Pulmonary artery endothelial cell (primary cell): ENCODE measurements at places on chromosomes 11 and 22. TPM values are rescaled to one million over a fixed set of nuclear protein-coding genes. Genes with fewer than 3 reads are reported as not detected.
A peak's percentile ranks its signal among the peaks of the same experiment; 100 is the strongest.

GRCh38 chr11:104320097-104320496, 156.2 kb upstream of the PDGFD start:
- DNase-seq: no peak

DNA sequence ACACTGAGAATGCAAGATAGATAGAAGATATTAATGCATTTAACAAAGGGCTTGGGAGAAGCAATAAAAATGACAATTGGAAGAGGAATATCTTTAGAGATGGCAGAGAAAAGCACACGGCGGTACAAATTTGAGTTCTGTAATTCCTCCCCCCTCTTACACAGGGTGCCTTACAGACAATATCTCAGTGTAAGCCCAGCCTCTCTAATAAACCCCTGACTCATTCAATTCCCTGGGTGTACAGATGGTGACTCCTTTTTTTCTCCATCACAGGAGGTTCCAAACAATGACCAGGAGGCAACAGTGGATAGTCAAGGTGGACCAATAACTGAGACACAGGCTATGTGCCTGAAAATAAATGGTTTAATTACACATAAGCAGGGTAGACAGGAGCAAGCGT, 598.6 kb downstream of the OPCML start:
- no peak for DNase-seq

DNA sequence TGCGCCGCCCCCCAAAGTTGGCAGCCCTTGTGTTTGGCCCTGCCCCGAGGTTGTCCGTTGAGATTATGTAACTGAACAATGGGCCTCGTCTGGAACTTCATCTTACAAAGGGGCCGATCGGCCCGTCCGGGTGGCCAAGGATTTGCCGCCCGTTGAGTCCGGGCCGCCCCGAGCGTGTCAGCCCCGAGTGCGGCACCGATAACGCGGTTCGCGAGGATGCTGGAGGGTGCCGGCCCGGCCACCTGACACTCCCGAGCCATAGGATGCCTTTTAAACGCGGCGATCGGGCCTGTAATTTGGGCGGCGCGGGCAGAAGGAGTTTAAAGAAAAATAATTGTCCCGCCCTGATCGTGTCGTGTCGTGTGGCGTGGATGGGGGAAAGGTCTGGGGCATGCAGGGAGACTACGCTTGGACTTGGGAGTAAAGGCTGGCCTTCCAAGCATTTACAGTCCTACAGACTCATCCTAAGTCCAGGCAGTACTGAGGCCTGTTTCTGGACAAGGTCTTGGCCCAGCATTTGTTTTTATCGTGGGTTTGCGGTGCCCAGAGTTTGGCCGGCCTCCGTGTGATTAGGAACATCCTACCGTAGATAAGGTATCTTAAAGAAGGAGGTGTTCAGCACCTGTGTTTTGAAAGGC, 1.3 kb downstream of the WEE1 start:
- DNase-seq: no peak

GRCh38 chr22:27585141-27585540, 216.4 kb downstream of the MN1 start:
- DNase-seq: no peak

Gene FOLH1
- total RNA-seq: 0.07 TPM in 1 of 2 replicates, not detected in the other

GRCh38 chr22:21626073-21626734, 3.6 kb downstream of the YDJC start:
- DNase-seq: no peak

Gene MFRP
- total RNA-seq: not detected in 2 replicates

GRCh38 chr11:65476632-65477148, 22.2 kb upstream of the MALAT1 start:
- DNase-seq: no peak

DNA sequence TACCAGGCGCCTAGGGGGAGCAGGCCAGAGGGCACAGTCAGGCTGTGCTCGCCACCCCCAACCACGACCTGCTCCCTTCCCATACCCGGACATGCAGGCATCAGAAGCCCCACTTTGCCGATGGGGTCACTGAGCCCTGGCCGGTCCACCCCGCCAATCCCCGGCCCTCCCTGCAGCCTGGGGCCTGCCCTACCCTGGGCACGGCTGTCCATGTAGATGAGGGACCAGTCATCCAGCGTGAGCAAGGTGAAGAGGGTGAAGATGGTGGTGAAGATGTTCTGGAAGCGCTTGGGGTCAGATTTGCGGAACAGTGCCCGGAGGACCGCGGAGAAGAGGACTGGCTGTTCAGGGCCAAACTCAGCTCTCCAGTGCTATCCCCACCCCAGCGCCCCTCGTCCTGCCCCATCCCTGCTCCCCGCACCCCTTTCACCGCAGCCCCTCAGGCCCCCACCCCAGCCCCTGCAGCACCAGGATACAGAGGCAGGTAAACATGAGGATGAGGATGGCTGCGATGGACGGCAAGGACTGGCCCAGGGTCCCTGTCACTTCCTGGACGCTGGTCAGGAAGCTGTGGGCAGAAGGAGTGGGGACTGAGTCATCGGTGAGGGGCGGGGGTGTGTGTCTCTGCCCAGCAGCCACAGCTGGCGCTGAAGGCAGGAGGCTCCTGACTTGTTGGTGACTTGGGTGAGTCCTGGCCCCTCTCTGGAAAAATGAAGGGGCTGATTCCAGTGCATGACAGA, 5.5 kb downstream of the CATSPER1 start:
- peak; percentile 53 for DNase-seq

- no peak for DNase-seq
Observed at GRCh38 chr11:76910620-76911414, 50.1 kb downstream of the ACER3 start.

- DNase-seq: no peak
Observed at GRCh38 chr11:123103326-123103980, 41.5 kb upstream of the HSPA8 start.

Gene SYT13
- not detected in 2 replicates for total RNA-seq

Gene CDCA5
- 9.0 and 16.0 TPM in 2 replicates for total RNA-seq

- no peak for DNase-seq
Observed at GRCh38 chr11:66564538-66564937, 3.9 kb downstream of the CTSF start.

Gene DNAJB13
- not detected in 2 replicates for total RNA-seq

GRCh38 chr11:95055283-95055897, 6.2 kb downstream of the KDM4F start:
- DNase-seq: no peak

Gene ZNF280A
- total RNA-seq: not detected in 2 replicates

- DNase-seq: no peak
Observed at GRCh38 chr11:2862395-2863275, 22.9 kb downstream of the CDKN1C start.

DNA sequence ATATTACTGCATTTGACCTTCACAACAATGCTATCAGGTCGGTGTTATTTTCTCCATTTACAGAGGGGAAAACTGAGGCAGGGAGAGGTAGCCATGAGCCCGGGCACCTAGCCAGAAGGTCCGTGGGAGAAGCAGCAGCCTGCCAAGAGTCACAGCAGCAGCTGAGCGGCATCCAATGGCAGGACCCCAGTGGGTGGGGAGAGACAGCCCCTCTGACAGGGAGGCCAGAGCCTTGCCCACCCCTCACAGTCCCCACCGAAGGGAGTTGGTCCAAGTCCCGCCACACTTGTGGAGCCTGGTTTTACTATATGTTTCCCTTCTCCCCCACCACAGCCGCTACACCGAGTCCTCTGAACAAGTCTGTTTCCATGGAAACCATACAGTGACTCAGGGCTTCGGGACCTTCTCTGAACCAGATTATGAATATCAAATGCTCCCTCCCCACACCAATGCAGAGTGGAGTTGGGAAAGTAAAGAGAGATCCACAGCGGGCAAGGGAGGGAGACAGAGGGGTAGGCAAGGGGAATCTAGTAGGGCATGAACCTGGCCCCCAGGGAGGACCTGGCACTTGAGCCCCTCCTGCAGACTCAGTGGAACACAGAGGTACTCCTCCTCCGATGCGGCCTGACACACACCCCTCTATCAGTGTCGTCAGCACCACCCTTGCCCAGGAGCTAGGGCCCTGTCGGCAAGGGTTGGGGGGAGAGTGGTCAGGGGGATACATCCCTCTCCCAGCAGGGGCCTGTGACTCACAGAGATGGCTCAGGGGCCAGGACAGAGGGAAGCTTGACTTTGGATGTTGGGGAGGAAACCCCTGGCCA, 2.5 kb downstream of the CHST1 start:
- peak; percentile 62 for DNase-seq

GRCh38 chr11:15276621-15277020, 161.9 kb downstream of the INSC start:
- DNase-seq: no peak

- DNase-seq: no peak
Observed at GRCh38 chr11:7603031-7603781, 70.1 kb downstream of the CYB5R2 start.

- no peak for DNase-seq
Observed at GRCh38 chr11:130979386-130979972, 63.2 kb upstream of the SNX19 start.

DNA sequence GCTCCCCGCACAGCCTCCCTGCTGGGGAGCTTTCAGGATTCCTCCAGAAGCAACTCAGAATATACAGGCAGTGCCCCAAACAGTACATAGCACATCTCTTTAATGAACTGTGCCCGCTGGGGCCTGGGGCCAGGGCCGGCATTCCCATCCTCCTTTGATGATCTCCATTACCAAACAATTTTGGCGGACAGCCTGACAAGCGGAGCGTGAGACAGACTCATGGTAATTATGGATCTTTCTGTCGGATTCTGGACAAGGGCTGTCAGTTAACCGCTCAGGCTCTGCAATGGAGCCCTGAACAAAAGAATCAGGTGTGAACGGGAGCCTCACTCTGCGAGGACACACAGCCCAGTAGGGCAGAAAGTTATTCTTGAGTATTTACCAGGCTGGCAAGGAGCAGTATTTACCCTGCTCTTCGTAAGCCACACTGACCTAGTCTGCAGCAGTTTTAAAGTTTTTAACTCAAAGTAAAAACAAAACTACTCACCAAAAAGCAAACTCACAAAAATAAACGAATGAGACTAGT, 174.0 kb downstream of the TBC1D22A start:
- no peak for DNase-seq

GRCh38 chr11:74466916-74467885, at the start of gene KCNE3:
Gene KCNE3 (minus strand): TSS chr11:74467549. CDS start chr11:74457563, 9,986 bp downstream.
- no peak for DNase-seq

Gene SCUBE2
- total RNA-seq: 0.73 and 0.74 TPM in 2 replicates

- DNase-seq: no peak
Observed at GRCh38 chr22:16966251-16966650, 41.8 kb downstream of the GAB4 start.

DNA sequence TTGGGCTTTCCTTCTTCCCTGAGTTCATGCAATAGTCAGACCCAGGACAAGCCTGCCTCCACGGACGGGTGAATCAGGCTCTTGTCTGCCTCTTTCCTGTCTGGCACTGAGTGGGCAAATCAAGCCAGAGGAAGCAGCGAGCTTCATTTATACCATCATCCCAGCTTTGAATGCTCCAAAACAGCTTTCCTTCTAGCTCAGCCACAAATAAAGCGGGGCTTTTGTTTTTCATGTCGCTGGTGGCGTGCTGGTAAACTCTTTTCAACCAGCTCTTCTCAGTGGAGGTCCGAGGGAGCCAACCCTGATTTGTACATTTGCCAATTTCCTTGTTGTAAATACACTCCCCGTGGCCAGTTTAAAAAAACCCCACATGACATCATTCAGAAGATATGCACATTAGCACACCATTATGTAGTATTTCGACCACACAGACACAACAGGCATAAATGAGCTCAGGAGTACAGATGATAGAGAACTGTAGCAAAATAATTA, 8.6 kb downstream of the C11orf91 start:
- peak; percentile 95 for DNase-seq

- no peak for DNase-seq
Observed at GRCh38 chr22:49964136-49965090, 3.8 kb downstream of the PIM3 start.

Gene CARNS1
- 0.07 TPM in 1 of 2 replicates, not detected in the other for total RNA-seq

- no peak for DNase-seq
Observed at GRCh38 chr11:32775908-32776307, 18.6 kb downstream of the CCDC73 start.

DNA sequence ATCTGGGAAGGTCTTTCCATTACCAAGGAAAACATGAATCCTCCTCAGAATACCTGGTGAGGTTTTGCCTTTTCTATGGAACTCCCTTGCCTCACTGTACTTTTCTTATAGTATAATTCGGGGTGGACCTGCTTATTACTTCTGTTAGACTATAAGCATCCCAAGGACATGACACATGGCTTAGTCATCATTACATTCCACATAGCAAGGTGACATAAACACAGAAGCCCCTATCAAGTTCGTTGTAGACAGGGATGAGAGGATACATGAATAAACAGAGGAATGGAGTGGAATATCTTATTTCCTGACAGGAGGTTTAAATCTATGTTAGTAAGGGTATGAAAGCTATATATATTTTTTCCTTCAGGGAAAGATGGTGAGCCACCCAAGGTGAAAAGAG, 532.2 kb upstream of the CCDC90B start:
- DNase-seq: no peak

Gene C22orf23
- total RNA-seq: 0.26 TPM in 1 of 2 replicates, not detected in the other

DNA sequence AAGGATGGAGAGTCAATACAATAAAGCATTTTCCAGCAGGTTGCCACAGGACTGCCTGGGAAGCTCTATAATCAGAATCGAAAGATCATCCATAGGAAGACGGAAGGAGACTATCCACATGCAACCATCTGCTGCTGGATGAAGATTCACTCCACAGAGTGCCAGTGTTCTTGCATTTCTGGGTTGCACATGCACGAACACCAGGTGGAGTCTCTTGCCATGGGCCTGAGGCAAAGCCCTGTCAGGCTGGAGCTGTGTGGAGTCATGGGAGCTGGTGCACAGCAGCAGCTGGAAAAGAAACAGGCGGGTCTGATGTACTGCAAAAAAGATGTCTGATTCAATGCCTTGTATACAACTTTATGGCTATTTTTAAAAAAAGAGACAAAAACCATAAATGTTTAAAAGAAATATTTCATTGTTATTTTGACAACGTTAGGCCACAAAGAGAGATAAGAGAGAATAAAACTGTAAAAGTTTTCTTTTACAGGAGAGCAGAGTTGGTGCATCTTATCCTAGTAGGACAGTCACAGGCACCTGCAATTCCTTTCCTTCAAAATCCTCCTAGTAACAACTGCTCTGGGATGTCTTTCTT, 12.9 kb upstream of the FAT3 start:
- DNase-seq: no peak

DNA sequence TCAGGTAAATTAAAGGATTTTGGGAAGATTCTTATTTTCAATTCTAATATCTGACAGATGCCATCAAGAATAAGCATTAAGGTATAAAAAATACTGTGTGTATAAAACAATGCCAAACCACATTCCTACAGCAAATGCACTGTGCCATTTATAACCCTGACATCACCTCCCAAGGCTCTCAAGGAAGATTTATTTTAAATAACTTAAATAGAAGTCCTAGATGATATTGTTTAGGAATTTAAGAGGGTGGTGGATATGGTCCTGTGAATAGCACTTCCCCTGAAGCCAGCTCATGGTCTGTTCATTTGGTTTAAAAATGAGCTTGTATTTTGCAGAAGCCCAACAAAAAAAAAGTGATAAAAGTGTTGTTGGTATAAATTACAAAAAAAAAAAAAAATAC, 32.1 kb downstream of the PPIL2 start:
- no peak for DNase-seq

DNA sequence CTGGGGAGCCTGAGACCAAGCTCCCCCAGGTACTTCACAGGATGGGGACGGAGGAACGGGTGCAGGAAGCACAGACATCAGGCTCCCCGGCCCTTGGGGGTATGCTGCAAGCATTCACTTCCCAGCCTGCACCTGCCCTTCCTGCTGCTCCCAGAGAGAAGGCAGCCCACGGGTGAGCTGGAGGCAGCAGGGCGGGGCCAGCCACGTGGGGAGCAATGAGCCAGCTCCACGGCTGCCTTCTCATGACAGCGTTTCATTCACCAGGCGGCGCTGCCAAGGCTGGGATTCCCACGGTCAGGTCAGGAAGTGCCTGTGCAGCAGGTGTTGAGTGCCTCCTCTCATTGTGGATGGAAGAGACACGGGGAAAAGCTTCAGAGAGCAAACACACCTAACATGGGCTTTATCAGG, 14.5 kb upstream of the PHLDA2 start:
- no peak for DNase-seq
